Activated CD8-positive, alpha-beta memory T cell treated with anti-CD3 and anti-CD28 coated beads for 1 hour (primary cell): ENCODE measurements at places on chromosomes 5 and 9.

GRCh38 chr9:101705135-101705661, 33.2 kb downstream of the GRIN3A start:
- DNase-seq: no peak

DNA sequence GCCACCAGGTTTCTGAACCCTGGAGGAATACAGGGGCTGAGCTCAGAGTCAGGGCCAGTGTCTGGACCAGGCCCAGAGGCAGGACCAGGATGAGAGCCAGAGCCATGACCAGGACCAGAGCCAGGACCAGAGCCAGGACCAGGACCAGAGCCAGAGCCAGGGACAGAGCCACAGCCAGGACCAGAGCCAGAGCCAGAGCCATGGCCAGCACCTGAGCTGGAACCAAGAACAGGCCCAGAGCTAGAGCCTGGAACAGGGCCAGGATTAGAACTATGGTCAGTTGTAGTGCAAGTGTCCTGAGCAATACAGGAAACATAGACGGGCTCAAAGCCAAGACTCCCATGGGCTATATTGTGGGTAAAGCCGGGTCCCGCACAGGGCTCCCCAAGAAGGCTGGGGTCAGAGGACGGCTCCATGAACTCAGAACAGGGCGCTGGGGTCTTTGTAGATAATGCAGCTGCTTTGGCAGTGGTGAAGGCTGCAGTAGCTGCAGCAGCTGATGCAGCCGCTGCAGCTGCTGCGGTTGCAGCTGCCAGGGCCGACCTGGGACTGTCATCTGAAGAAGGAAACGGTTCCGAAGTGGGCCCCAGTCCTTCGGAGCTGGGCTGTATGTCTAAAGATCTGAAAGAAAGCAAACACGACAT, 559 bp downstream of the SPAG8 start:
- DNase-seq: no peak

DNA sequence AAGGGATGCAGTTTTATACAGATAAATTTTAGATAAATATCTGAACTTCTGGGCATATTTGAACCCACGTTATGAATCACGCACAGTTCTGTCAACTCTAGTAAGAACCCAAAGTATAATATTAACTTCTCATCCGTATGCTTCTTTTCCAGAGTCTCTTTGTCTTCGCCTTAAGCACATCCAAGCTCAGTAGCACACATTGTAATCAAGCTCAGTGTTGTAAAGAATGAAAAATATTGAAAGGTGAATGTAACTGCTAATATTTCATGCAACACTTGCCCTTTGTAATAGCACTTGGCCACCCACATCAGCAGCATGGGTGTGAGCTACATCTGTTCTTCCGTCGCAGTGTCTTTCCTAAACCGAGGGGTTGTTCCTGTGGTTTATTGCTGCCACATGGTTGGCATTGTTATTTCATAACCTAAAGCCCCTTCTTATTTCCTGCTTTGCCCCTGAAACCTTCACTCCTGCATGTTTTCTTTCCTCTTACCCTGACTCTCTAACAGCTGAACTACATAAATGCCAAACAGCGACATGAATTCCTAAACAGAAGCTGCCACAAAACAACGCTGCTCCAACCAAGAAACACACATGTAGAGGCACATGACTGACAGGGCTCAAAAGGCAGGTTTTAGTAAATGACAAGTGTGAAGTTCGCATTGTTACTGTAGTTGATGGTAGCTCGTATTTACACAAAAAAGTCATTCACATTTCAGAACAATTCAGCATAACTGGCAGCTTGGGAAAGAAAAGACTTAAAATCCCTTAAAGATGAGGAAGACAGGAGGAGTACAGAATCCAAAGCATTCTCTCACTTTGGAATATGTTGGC, 190.1 kb upstream of the MEF2C start:
- DNase-seq: no peak

- DNase-seq: no peak
Measured at GRCh38 chr5:72166070-72166979, 59.0 kb downstream of the MAP1B start.

- no peak for DNase-seq
Measured at GRCh38 chr9:74414325-74414724, 82.8 kb upstream of the RORB start.

GRCh38 chr5:67089200-67089725, 107.3 kb downstream of the CD180 start:
- DNase-seq: no peak

DNA sequence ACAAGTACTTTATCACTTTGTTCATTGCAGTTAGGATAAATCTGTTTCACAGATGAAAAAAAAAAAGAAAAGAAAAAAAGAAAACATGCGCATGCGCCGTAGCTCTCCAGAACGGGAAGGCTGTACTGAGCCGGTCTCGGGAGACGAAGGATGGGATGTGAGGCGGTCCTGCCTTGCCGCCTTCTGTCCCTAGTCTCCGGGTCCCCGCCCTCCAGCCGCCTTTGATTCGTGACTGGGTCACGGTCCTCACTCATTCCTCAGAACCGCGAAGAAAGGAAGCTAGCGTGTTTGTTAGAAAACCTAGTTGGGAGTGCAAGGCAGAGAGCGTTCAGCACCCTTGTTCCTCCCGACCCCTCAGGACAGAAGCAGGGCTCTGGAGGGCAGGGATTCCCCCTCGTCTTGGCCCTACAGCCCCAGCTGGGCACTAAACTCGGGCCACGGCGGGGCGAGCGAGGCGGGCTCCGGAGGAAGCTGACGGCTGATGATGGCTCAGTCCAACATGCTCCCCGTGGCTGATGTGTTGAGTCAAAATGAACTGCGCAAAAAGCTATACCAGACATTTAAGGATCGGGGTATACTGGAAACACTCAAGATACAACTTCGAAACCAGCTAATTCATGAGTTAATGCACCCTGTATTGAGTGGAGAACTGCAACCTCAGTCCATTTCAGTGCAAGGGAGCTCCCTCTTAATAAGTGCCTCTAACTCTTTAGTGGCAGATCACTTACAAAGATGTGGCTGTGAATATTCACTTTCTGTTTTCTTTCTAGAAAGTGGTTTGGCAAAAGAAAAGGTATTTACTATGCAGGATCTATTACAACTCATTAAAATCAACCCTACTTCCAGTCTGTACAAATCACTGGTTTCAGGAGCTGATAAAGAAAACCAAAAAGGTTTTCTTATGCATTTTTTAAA, 40.0 kb downstream of the CPLANE1 start:
- no peak for DNase-seq

DNA sequence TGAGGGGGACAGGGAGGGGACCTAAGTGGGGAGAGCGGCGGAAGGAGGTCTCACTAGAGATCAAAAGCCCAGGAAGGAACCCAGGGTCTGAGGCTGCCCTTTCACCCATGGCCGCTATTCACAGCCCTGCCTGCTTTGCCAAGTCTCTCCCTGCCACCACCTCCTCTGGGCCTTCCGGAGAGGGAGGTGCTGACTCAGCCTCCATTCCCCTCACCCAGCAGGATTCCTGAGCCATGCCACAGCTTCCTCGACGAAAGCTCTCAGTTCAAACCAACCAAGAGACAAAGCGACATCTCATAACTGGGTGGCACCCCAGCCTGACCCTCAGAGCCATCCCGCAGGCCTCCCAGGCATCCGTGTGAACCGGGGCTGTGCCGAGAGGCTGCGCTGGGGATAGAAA, 36.7 kb downstream of the PAX5 start:
- DNase-seq: no peak

GRCh38 chr5:54040018-54040417, 270.4 kb downstream of the ARL15 start:
- no peak for DNase-seq

- DNase-seq: no peak
Measured at GRCh38 chr5:64811050-64811640, 42.4 kb downstream of the CWC27 start.

GRCh38 chr5:123181394-123181801, 92.4 kb downstream of the PRDM6 start:
- DNase-seq: no peak

DNA sequence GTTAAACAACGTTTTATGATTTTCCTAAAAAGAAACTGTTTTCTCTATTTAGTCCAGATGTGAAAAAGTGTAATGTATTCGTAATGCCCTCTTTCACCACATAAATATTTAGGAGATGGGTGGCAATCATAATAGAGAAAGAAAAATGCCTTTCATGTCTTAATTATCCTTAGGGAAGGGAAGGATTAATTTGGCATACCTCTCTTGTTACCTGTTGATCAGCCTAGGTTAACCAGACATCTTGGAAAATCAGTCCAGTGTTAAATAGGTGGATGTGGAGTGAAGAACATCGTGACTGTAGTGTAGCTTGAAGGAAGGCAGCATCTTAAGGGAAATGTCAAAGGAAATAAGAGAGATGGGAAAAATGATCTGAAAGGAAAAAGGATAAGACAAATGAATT, 76.2 kb downstream of the NNT start:
- DNase-seq: no peak

DNA sequence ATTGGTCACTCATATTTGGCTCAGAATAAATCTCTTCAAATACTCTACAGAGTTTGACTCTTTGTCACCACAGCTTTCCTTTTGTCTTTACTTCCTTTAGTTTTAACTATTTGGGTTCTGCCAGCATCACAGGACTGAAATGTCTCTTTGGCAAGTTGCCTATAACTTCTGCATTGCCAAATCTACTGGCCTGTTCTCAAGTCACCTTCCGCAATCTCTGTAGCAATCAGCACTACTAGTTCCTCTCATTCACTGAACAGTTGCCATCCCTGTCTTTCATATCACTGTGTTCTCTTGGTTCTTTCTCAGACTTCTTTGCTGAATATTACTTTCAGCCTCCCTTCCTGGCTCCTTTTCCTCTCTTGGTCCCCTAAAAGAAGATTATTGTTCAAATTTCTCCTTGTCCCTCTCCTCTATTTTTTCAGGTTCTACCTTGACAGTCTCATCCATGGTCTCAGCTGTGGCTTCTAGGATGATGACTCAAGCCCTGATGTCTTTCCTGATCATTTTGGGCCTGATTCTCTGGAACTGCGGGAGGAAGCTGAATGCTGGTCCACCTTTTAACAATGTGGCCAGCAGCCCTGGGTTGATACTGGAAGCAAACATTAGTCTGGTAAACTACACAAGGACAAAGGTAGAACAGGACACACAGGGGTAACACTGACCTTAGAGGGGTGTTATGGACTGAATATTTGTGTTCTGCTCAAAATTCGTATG, 44.0 kb upstream of the LIFR start:
- no peak for DNase-seq

DNA sequence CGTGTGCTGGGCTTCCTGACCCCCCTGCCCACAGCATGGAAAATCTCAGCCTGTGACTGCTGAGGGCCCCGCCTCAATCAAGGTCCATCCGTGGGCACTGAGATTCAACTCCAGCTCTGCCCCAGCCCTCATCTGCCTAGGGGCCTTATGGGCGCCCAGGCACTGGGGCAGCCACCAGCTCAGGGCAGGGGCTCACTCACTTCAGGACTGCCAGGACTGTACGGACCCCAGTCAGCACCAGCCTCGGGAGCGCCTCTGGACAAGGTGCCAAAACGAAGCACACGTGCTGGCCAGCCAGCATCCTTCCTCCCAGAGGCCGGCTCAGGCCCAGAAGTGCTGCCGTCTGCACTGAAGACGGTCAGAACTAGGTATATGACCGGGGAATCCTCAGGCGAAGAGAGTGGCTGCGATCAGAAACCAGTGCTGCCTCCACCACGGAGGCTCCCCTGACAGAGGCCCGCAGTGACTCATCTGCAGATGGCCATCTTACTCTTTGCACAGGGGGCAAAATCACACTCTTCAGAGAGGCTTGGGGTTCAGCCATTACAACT, 19.6 kb downstream of the CLPTM1L start:
- DNase-seq: no peak

GRCh38 chr5:112534611-112535255, 115.7 kb upstream of the EPB41L4A start:
- DNase-seq: no peak

DNA sequence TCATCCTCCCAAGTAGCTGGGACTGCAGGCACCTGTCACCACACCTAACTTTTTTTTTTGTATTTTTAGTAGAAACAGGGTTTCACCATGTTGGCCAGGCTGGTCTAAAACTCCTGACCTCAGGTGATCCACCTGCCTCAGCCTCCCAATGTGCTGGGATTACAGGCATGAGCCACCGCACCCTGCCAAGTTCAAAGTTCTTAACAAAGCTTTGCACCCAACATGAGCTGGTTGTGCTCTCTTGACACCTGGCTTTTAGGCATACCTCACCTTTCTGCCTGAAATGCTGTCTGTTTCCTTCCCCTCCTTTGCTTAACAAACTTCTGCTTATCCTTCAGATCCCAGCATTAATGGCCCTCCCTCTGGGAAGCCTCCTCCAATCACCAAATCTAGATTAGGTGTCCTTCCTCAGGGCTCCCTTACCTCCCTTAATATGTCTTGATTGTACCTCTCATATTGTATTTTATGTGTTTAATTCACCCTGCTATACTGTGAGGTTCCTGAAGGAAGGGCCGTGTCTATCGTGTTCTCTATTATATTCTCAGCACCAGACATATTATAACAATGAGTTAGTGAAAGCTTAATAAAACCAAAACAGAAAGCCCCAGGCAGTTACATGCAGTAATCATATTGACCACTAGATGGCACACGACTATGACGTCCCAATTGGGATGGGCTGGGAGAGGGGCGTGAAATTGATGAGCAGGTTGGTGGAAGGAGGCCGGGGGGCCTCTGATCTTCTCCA, 62.9 kb upstream of the PPARGC1B start:
- DNase-seq: no peak
